GM10248 (cell line): ENCODE measurements at places on chromosomes 3 and 15.

GRCh38 chr3:194212161-194212844 is 76.4 kb downstream of the HES1 start:
- DNase-seq: no peak

- no peak for DNase-seq
Measured at GRCh38 chr3:197549261-197549885, 6.4 kb downstream of the BDH1 start.

- no peak for DNase-seq
Measured at GRCh38 chr3:46449755-46450552, 14.8 kb downstream of the LTF start.

DNA sequence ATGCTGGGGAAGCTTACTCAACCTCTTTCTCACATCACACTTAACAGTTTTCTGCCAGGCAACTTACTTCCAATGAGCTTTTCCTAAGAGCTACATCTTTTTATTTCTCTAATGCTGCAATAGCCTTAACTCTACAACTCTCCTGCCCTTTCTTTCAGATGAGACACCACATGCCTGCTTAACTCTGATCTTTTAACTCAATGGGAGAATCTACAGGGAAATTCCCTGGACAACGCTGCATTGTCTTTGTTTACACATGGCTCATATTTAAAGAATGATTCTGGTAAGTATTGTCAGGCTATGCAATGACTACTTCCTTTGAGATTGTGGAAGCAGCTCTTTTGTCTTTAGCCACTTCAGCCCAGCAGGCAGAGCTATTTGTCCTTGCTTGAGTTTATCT is 353.1 kb upstream of the BCHE start:
- DNase-seq: no peak

- DNase-seq: no peak
Measured at GRCh38 chr15:89409184-89410038, 74.8 kb upstream of the POLG start.

DNA sequence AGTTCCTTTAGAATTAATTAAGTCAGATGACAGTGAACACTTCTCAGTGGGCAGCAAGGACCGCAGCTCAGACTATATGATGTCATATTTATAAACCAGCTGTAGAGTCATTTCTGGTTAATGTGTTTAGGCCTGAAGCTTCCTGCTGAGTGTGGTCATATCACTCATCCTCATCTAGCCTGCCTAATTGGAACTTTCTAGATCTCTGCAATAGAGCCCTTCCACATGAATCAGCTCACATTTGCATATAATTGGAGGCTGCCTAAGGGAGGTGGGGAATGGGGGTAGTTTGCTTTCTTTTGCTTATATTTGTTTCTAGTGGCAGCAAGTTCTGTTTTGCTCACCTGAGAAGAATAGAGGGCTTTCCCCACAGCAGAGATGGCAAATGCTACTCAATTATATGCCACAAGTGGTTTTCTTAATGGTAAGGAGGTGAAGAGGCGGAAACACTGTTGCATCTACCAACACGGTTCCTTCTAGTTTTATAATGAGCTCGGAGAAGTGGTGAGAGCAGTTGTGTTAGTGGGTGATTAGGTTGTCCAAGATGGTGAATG is 148.1 kb downstream of the KLHL25 start:
- DNase-seq: peak; percentile 50

- no peak for DNase-seq
Measured at GRCh38 chr15:69857686-69858391, 239.9 kb downstream of the TLE3 start.

GRCh38 chr15:101049856-101050622 is 130.9 kb downstream of the LRRK1 start:
- no peak for DNase-seq

GRCh38 chr3:151687076-151687475 is 46.7 kb upstream of the AADACL2 start:
- no peak for DNase-seq

- no peak for DNase-seq
Measured at GRCh38 chr15:62935300-62936081, 107.1 kb upstream of the TPM1 start.

- DNase-seq: no peak
Measured at GRCh38 chr15:75123395-75123794, 78.3 kb upstream of the C15orf39 start.

DNA sequence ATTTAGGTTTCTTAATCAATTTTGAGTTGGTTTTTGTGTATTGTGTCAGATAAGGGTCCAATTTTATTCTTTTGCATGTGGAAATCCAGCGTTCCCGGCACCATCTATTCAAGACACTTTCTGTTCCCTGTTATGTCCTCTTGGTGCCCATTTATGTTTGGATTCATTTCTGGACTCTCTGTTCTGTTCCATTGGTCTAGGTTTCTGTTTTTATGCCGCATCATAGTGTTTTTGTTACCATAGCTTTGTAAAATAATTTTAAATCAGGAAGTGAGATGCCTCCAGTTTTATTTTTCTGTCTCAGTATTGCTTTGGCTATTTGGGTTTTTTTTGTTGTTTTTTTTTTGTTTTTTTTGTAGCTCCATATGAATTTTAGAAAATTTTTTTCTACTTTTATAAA is 97.1 kb downstream of the LRRC28 start:
- no peak for DNase-seq

GRCh38 chr3:66478960-66479359 is 21.9 kb downstream of the LRIG1 start:
- no peak for DNase-seq

DNA sequence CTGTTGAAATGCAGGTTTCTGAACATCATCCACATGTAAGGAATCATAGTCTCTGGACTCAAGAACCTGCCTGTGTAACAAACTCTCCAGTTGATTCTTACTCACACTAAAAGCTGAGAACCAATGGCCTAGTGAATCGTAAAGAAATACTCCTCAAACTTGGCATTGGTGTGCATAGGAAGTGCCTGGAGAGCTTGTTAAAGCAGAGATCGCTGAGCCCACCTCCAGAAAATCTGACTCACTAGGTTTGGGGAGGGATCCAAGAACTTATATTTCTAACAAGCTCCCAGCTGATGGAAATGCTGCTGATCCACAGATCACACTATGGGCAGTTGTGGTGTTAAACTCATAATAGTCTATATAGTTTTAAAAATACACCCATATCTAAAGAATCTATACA is 55.8 kb upstream of the LMCD1 start:
- no peak for DNase-seq

DNA sequence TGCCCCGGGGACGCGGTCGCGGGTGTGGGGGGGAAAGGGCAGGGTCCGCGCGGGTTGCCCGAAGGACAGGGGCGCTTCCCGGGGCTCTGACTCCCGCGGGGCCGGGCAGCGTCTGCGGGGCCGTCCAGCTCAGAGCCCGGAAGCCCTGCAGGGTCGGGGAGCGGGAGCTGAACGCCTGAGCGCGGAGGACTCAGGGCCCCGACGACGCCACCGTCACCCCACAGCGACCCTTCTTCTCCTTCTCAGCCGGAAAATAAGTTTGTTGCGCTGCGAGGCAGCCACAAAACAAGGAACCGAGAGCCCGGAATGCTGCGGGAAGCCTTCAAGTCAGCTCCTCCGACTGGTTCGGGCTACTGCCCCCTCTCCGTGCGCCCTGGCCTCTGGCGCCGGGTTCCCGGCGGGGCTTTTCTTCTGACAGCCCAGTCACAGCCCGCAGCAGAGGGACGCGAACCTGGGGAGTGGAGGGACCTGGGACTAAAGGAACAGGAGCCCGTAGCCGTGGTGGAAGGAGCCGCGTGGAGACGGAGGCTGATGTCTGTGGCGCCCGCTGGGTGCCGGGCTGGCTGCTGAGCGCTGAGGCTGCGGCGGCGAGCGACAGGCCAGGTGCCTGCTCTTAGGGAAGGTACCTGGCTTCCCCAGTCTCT is 484 bp downstream of the CNTN4 start:
- peak; percentile 13 for DNase-seq

DNA sequence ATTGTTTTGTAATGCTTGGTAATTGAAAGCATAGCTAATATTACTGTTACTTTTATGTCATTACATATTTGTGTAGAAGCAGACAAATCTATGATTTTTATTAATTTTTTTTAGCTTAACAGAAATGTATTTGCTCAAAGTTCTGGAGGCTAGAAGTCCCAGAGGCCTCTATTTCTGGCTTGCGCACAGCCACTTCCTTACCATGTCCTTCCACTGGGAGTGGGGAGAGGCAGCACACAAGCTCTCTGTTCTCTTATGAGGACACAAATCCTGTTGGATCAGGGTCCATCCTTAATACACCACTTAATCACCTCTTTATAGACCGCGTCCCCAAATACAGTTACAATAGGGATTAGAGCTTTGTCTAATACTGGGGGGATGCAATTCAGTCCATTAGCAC is 1061.4 kb downstream of the OTOL1 start:
- no peak for DNase-seq

- DNase-seq: no peak
Measured at GRCh38 chr3:54882129-54882833, 45.6 kb downstream of the LRTM1 start.

DNA sequence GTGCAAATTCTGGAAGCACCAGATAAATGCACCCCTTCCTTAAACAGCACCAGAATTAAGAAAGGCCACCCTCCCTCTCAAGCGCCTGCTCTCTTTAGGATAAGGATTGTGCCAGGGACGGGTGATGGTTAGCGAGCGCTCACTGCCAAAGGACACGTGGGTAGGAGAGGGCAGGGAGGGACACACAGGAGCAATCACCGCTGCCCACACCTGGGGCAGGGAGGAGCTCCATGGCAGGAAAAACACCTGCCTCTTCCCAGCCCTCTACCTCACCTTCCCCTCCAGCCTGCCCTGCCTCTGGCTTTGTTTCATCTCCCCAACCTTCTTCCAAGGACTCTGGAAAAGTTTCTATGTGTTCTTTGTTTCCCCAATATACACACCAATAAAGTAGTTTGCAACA is 7.3 kb upstream of the SPATA12 start:
- DNase-seq: no peak

DNA sequence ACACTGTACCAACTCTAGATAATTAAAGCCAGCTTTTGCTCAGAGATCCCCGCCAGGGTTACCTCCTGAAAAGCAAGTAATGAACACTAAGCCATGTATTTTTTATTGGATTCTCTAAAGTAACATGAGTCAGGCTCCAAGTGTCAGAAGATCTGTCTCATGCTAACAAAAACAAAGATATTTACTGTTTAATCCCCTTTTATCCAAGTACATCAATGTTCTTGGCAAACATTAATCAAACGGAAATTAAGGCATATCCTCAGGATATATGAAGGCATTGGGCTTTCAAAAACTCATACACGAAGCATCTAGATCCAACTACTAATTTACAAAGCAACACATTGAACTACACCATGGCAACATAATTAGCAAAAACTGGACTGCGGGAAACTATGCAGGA is 37.2 kb downstream of the MYO5A start:
- no peak for DNase-seq

- no peak for DNase-seq
Measured at GRCh38 chr3:178182337-178182779, 353.9 kb upstream of the KCNMB2 start.

GRCh38 chr15:64314456-64314855 is 41.5 kb downstream of the CSNK1G1 start:
- no peak for DNase-seq

GRCh38 chr3:148974726-148975125 is 16.6 kb upstream of the GYG1 start:
- DNase-seq: no peak

- no peak for DNase-seq
Measured at GRCh38 chr15:73902121-73903020, 23.9 kb upstream of the LOXL1 start.
